ENCODE measurements at places on chromosomes 13 and 19.
A peak's percentile ranks its signal among the peaks of the same experiment; 100 is the strongest.

DNA sequence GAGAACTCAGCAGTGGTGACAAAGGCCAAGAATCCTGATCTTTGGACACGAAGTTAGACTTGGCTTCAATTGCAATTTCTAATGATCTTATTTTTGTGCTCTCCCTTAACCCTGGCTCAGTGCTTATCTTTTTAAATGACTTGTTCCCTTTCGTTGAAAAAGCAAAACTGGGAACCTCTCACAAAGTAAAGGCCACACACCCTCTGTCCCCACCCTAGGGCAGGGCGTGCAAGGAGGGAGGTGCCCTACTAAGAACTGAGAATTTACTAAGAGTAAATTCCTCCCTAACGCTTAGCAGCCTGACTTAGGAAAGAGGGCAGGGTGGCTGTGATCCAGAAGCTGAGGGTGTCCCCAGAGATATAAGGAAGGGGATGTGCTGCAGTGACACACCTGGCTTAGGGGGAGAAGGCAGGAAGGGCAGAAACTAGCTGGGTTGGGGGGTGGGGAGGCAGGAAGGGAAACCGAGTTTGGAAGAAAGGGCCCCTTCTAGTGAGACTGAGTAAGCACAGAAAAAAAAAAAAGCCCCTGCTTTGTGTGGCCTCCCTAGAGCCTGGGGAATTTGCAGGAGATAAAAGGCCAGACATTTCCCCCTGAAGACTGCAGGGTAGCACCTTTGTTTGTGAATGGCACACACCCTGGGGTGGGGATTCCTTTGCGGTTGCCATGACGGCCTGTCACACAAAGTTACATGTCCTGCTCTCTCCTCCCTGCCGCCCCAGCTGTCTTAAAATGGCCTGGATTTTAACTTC is 435.1 kb downstream of the EFNB2 start:
- no peak for DNase-seq

DNA sequence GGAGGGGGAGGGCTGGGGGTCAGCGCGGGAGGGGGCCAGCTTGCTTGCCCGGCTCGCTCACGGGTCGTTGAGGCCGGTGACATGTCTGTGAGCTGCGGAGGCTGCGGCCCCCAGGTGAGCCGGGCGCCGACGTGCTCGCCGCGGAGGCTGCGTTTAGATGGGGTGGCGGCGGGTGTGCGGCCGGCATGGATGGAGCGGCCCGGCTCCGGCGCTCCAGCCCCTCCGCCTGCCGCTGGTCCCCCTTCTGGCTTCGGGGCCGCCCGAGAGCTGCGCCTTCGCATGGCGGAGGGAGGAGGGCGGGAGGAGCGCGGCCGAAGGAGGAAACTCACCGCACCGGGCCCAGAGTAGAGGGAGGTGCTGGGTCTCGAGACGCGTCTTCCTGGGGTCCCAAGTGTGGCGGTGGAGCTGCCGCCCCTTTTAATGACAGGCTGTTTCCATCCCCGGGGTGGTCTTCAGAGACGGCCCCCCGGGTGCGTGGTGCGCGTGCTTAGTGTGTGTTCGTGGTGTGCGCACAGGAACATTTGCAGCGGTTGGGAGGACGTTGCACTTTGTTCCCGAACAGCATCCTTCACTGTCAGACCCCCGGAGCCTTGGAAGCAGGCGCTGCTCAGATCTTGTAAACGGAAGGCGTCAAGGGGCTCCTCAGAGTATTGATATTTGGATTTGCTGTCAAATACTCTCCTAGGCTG is at the start of gene AKAP11:
Gene AKAP11 (plus strand): TSS at position 38 of the 689 bp plus-strand sequence. CDS start 14,197 bp downstream, outside the sequence.
- DNase-seq = peak; percentile 34

DNA sequence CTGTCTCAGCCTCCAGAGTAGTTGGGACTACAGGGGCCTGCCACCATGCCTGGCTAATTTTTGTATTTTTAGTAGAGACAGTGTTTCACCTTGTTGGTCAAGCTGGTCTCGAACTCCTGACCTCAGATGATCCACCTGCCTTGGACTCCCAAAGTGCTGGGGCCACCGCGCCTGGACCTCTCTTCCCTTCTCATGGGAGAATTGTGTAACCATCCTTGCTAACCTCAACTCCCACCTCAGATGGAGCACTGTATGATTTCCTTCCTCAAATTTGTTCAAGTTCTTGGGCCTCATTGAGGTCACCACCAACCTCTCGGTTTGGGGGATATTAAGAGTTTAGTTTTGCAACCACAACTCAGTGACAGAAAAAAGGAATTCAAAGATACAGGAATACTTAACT is 10.7 kb downstream of the LILRA5 start:
- DNase-seq = no peak

DNA sequence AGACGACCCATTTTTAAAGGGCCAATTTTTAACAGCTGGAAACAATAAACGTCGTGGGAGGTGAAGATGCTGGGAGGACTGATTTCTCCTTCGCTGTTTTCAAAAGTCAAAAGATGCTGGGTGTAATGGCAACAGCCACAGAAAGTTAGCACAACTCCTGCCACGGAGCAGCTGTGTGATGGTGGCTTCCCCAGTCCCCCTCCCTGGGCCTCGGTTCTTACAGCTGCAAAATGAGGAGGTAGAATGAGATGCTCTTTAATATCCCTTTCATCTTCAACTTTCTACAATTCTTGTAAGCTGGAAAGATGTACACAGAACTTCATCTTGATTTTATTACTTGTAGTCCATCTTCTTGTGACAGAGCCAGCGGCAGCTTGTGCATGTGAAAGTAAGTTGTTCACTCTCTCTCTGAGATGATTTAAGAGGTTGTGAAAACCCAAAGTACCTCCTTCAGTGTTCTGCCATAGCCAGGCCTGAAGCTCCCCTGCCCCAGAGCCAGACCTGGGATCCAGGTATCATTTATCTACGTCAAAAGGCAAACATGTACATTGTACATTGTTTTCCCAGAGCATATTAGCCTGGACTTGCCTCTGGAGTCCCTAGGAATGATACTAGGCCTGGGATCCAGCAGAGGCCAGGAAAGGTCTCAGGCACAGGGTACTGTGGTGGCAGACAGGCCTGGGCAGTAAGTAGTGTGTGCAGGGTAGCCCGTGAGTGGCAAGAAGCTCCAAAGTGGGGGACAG is 3.4 kb upstream of the UBE2L5 start:
- DNase-seq = no peak
